ENCODE measurements at places on chromosomes 5 and 9.

- DNase-seq, result no peak
Measured at GRCh38 chr9:109030426-109030825, 17.1 kb upstream of the CTNNAL1 start.

- DNase-seq, result no peak
Measured at GRCh38 chr5:140242099-140242498, 60.8 kb downstream of the PFDN1 start.

- peak; percentile 84 for DNase-seq
Measured at GRCh38 chr9:89603767-89604665, 796 bp upstream of the GADD45G start.

- no peak for DNase-seq
Measured at GRCh38 chr5:109779036-109779735, 89.5 kb downstream of the MAN2A1 start.

GRCh38 chr5:35903631-35904203 is 34.7 kb downstream of the CAPSL start:
- DNase-seq, result no peak

- no peak for DNase-seq
Measured at GRCh38 chr9:25691786-25692185, 13.5 kb upstream of the TUSC1 start.

DNA sequence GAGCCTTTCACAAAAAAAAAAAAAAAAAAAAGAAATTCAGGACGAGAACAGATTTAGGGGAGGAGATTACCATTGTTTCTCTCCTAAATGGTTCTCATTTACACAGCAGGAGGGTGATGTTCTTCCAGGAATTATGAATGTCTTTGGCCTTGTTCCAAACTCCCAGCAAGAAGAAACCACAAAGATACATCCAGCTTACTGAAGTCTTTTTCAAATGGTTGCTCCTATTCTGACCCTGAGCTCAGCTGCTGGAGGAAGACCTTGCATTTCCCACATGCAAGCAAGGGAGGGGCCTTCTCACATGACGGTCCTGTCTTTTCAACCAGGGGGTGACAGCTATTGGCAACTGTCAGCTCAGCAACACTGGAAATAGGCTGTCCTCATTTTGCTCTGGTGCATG is 203.0 kb upstream of the VLDLR start:
- peak; percentile 78 for DNase-seq

GRCh38 chr5:50709471-50709870 is 43.0 kb downstream of the PARP8 start:
- DNase-seq, result no peak

DNA sequence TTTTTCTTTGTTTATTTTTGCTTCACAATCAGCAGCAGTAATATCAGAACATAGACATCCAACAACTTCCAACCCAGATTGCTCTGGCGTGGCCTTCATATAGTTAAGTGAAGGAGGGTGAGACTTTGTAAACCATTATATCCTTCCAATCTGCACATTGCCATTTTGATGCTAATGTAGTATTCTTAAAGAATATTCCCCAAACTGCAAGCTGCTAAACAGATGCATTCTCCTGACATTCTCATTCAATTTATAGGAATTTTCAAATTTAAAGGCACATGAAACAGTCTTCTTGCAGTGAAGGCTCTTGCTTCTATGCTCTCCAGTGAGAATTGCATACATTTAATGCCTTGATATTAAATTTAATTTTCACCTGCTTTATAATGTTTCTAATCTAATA is 181.2 kb upstream of the EDIL3 start:
- DNase-seq, result no peak

GRCh38 chr5:14913096-14913495 is 41.5 kb upstream of the ANKH start:
- DNase-seq, result no peak

DNA sequence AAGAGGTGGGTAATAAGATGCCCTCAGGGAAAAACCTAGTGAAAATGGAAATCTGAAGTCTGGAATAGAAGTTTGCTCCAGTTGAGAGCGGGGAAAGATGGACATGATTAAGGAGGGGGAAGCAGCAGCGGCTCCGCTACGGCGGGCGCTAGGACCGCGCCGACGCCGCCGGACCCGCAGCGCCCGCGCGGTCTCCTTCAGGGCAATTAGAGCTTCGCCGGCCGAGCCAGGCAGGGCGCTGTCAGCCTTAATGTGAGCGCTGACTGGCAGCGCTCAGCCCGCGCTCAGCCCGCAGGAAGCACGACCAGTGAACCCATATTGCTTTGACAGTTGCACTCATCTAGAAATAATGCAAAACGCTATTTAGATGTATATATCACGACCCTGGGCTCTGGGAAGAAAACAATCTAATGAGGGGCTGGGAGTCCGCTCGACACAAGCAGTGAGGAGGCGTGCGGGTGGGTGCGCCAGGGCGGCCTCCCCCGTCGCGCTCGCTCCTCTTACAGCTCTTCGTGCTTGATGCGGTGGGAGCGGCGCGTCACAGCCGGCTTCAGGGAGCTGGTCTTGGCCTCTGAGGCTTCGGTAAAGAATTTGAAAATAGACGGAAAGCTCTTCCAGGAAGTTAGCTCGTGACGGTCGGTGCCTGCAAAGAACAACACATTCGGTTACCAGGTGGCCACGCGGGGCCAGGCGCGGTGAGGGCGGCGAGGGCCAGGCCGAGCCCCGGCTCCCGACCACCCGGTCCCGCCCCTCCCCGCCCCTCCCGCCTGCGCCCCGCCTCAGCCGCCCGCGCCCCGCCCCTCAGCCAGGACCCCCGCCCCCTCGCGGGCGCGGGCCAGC is 37.7 kb downstream of the NR2F1 start:
- DNase-seq, result peak; percentile 83

- no peak for DNase-seq
Measured at GRCh38 chr5:55724281-55724680, 12.2 kb upstream of the SLC38A9 start.

GRCh38 chr5:23506329-23507236 is 826 bp upstream of the PRDM9 start:
- DNase-seq, result no peak

DNA sequence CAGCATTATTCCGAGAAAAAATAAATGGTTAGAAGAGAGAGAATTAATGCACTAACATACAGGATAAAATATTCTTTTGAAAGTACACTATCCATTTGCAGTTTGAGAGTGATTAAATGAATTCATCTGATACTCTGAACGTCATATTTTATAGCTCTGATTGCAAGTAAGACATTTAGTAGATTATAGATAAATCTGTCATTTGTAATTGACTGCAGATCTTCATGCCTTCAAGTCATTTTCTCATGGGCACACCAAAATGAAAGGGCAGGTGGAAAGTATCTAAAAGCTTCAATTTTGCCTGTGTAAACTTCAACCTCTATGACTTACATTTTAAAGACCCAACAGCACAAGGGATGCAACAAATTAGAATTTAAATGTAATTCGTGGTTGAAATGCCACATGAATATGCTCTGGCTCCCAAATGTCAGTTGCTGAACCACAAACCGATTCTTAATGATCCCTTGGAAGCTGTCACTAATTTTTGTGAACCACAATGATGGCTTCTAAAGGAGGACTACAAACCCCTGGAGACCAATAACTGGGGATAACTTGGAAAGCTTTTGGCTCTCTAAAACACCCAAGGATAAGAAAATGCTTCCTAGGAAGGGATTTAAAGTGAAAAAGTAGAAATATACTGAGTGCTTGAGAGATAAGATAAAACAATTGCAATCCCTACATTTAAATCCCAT is 3.9 kb downstream of the TYRP1 start:
- DNase-seq, result no peak

GRCh38 chr9:138060881-138061280 is 183.3 kb downstream of the CACNA1B start:
- DNase-seq, result no peak

DNA sequence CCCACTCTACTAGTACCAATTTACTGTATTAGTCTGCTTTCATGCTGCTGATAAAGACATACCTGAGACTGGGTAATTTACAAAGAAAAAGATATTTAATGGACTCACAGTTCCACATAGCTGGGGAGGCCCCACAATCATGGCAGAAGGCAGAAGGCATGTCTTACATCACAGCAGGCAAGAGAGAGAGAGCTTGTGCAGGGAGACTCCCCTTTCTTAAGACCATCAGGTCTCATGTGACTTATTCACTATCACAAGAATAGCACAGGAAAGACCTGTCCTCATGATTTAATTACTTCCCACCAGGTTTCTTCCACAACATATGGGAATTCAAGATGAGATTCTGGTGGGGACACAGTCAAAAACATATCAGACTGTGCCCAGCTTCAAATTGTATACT is 11.5 kb downstream of the UGT3A1 start:
- no peak for DNase-seq

All from NCI-H345 (cell line).